ENCODE measurements at places on chromosomes 5 and 9.

DNA sequence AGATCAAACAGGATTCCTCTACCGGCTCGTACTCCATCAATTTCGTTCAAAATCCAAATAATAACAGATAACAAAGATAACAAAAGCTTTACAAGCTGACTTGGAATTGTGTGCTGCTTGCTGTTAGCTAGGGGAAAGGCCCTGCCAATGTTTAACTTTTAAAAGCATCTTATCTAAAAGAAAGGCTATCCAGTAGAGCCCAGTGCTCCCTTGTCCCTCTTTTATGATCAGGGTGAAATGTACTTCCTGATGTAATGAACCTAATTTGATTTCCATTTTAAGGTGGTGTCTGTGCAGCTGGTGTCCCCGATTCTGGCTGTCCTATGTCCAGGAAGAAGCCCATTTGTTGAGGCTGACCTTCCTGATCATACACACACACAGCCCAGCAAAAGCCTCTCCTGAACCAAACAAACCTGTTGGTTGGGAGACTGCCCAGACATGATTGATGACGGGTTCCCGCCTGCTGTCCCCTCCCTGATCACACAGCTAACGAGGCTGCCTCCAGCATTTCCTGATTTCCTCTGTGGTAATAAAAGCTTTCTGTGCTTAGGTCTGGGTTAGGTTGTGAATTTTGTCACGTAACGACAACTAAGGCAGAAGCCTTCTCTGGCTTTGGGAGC, 54.1 kb downstream of the PWWP2A start:
- no peak for DNase-seq

DNA sequence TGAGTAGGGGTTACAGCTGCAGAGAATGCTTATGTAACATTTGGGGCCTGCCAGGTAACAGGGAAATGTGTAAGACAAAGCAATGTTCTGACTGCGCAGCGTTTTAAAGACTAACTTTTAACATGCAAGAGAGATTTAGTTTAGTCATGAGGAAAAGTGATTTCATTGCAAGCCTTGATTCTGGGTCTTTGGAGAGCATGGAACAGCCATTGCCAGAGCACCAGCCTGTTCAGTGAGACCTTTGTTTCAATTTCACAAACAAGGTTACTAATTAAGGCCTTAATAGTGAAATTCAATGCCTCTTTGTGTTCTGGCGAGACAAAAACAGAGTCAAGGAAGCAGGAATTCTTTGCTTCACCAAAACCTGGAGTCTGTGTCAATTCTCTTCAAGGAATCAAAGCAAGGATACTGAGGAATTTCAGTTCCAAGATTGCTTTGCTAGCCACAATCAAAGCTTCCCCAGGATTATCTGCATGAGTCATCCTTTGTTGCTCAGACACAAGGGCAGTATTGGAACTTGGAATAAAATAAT, 14.4 kb downstream of the CKMT2 start:
- DNase-seq, result no peak

GRCh38 chr5:145903867-145904266, 31.1 kb upstream of the GRXCR2 start:
- no peak for DNase-seq

DNA sequence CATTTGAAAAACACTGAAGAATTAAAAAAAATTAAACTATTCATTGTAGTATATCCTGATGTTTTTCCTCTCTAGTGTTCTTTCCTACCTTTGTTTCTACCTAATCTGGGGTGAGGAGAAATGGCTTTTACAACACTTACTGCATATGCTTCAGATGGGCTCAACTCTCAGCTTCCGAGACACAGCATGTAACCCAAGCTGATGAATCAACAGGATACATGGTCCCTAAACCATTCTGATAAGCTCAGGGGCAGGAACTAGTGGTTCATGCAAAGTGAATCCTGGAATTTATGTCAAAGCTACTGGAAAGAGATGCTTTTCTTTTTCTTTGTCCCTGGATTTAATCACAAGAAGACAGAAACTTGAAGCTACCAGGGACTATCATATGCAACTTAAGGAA, 672.5 kb upstream of the RORB start:
- DNase-seq, result no peak

DNA sequence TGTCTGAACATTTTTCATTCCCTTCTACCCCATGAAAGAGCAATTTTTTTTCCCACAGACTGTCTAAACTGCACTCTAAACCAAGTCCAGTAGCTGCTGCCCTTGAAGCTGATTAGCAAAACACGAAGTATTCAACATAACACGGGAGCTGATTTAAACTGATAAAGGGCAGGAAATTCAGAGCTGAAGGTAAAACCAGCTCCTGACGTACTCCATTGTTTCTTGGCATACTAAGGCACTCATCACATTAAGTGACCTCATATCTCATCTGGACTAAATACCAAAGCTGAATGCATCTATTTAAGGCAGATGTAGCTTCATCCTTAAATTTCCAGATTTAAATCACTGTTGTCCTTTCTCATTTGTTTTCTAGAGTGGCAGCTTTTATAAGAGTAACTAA, 12.0 kb downstream of the GDF9 start:
- no peak for DNase-seq

DNA sequence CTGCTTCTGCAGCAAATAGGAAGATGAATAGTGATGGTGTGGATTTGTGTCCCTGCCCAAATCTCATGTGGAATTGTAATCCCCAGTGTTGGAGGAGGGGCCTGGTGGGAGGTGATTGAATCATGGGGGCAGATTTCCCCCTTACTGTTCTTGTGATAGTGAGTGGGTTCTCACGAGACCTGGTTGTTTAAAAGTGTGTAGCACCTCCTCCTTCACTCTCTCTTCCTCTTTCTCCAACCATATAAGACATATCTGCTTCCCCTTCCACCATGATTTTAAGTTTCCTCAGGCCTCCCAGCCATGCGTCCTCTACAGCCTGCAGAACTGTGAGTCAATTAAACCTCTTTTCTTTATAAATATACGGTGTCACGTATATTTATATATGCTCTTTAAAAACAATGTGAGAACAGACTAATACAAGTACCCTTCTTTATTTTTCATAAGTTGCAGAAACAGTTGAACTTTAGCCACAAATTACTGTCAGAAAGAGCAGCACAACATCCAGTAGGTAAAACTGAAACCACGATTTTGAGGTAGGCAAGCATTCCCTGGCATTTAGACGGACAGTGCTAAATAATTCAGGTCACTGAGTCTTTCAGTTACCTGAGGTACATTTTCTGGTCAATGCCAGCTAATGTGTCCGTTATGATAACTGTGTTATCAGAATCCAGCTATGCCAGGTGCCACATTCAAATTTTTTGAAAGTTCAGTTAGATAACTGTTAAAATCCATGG, 79.3 kb upstream of the SPEF2 start:
- DNase-seq, result no peak

GRCh38 chr5:110362261-110362660, 364.2 kb downstream of the TMEM232 start:
- no peak for DNase-seq

DNA sequence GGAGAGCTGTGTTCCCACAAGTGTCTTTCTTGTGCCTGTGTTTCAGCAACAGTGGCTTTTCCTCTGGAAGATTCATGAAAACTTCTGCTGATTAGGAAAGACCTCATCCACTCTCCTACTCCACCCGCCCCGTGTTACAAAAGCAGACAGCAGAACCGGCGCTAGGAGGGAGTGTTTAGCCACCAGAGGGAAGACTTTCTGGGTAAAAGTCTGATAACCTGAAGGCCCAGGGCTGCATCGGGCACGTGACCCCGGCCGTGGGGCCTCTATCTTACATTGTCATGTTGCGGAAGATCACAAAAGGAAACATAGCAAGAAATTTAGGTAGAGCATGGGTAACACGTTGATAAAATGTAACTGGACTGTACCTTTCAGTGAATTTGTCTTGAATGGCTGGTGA, 32.0 kb upstream of the DMRT2 start:
- peak; percentile 50 for DNase-seq

- no peak for DNase-seq
These were observed 8.5 kb downstream of the TNC start for GRCh38 chr9:115109486-115109885.

GRCh38 chr5:93406971-93407401, 174.0 kb downstream of the NR2F1-AS1 start:
- DNase-seq, result no peak

DNA sequence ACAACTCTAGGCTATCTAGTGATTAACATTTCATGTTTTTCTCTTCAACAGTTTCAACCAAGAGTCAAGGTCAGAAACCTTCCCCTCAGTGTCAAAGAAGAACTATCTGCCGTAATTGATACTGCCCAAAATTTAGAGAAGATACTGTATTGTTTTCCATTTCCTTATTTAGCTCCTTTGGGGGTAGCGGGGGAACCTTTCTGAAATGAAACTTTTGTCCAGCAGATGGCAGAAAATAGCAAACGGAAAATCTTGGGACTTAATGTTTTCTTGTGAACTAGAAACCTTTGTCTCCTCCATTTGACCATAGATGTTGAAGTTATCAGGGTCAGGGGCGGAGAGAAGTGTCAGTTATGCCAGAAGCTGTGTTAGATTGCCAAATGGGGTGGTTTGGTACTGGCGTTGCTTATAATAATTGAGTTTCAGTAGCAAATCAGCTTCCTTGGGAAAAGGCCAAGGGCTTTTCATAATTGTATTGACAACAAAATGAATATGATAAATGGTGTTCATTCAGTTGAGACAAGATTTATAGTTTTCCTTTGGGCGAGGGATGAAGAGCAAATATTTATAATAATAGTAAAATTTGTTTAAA, 101.7 kb upstream of the TLX3 start:
- no peak for DNase-seq

DNA sequence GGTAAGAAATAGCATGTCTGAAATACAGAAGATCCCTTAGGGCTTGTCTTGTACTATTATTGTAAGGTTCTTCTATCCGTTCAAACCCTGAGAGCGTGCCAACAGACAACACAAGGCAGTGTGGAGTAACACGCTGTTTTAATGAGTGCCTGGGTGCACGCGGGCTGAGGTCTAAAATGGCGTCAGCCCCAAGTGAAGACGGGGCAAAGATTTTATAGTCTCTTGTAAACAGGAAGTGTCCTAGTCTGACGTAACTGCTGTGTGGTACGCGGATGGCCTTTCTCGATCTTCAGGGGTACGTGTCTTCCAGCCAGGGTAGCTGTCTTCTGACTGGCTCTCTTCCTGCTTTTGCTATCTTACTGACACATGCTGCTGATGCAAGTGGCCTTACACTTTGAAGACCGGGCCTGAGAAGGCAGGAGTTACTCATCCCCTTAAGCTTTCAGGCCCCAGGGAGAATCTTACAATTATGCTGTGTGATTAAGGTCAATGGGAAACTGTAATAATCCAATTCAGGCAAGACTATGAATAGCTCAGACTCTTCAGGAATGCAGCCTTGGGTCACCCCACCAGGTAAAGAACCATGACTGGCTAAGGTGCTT, 1812.0 kb upstream of the CDH9 start:
- DNase-seq, result no peak
